Stimulated activated CD8-positive, alpha-beta memory T cell treated with anti-CD3 and anti-CD28 coated beads, Interleukin-4, amount 100 ng/mL, for 1 hour (primary cell): ENCODE measurements at places on chromosomes 7 and 10.

- no peak for DNase-seq
These were observed 110.9 kb upstream of the HDAC9 start for GRCh38 chr7:18384491-18385143.

- DNase-seq = no peak
These were observed 4.1 kb downstream of the KCNIP2 start for GRCh38 chr10:101839416-101840063.

DNA sequence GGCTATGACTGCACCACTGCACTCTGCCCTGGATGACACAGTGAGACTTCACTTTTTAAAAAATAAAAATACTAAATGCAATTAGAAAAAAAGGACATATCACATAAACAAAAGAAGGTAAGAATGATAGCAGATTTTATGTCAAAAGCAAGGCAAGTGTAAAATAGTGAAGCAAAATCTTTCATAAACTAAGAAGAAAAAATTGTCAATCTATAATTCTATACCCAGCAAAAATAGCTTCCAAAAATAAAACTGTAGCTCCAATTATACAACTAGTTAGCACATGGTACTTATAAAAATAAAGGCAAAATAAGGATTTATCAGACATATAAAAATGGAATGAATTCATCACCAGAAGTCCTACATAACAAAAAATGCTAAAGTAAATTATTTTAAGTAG, 85.4 kb upstream of the SVIL start:
- DNase-seq = no peak

- no peak for DNase-seq
These were observed 21.1 kb downstream of the DPYSL4 start for GRCh38 chr10:132207536-132208461.

GRCh38 chr10:12503311-12503710, 154.0 kb downstream of the CAMK1D start:
- no peak for DNase-seq

DNA sequence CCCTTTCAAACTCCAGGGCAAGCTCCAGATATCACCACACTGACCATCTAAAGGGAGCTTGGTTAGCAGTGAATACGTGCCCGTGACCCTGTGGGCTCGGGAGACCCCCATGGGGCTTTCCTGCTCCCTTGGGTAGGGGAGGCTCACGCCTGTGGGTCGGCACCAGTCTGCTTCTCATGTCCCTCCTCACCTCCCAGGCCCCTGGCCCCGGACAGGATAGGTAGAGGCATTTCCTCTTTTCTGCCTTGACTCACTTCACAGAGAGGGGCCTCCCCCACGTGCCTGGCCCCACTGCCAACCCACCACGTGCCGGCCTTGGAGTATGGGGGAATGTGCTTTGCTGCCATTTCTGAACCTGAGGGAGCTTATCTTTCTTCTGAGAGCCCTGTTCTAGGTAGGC, 131.3 kb upstream of the FAM20C start:
- DNase-seq = no peak

GRCh38 chr10:96338279-96338925, 20.4 kb downstream of the OPALIN start:
- no peak for DNase-seq

- no peak for DNase-seq
These were observed 180.4 kb upstream of the PHYHIPL start for GRCh38 chr10:58996063-58996462.

GRCh38 chr10:97685395-97685958, 1.6 kb downstream of the AVPI1 start:
- DNase-seq = no peak

DNA sequence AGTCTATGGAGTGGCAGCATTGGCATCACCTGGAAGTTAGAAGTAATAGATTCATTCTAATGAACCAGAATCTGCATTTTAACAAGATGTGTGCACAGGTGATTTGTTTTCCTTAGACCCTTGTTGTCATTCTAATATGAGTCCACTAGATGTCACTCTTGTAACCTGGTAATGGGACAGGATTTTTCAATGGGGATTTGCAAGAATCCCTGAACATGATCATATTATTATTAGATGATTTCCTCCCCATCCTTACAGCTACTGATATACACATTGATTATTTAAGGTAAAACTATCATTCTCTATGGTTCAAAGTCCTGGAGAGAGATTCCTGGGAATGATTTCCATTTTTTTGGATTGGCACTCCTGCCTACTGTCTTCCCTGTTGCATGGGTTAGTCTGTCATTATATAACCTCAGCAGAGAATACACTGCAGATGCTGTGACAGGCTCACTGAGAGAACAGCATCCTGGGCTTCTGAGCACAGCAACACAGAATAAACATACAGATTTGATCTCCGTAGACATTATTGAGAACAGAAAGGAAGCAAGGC, 194.9 kb downstream of the SUGCT start:
- no peak for DNase-seq

- no peak for DNase-seq
These were observed 61.6 kb downstream of the MTURN start for GRCh38 chr7:30196408-30196807.

DNA sequence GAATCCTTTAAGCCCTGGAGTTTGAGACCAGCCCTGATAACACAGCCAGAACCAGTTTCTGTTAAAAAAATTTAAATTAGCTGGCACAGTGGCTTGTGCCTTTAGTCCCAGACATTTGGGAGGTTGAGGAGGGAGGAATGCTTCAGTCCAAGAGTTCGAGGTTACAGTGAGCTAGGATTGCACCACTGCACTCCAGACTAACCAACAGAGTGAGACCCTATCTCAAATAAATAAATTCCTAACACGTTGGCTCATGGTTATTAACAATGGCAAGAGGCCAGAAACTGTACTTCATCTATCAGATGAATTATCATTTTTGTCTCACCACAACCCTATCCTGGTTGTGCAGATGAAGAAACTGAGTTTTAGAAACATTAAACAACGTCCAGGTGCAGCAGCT, 2.1 kb upstream of the PPIA start:
- no peak for DNase-seq

DNA sequence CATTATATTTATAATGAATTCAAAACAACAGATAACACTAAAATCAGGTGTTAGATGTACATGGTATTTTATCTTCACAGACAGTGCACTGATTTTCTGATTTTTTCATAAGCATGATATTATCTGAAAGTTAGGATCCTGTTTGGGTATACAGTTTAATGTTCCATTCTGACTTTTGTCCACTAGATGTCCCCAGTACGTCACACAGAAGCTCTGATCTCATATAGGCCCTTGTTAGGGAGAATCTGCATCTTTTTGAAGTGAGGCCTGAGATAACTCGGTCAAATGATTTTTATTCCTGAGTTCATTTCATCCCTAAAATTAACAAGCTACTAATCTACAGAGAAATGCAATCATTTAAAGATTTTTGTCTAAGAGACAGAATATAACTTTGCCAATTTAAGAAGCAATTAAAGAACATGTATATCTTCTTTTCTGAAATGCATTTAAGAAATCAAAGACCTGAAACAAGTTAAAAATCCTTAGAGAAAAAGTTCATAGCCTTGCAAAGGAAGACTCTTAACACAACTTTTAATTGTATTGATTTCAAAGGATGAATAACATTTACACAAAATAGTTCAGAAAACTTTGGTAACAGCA, 72.0 kb upstream of the TES start:
- DNase-seq = no peak

- no peak for DNase-seq
These were observed 440 bp upstream of the TCAF1 start for GRCh38 chr7:143902332-143902899.

DNA sequence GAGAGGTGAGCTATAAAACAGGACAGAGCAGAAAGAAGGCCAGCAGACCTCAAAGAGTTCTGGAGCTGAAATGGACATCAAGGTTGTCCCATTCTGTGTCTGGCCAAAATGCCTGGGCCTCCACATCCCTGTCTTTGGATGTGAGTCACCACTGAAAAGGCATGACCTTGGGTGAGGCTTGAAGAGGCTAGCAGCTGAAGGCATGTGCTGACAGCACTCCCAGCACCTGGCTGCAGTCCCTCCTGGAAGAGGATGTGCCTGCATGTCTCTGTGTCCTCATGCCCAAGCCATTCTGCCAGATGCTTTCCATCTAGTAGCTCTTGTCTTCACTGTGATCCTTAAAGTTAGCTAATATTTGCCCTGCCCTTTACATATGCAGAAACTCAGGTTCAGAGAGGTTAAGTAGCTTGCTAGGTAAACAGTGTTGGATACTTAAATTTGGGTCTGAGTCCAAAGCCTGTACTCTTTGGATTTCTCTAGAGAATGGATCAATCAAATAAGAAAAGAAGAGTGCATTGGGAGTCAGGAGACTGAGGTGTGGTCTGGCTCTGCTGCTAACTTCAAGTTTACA, 35.8 kb downstream of the HECW1 start:
- DNase-seq = no peak

DNA sequence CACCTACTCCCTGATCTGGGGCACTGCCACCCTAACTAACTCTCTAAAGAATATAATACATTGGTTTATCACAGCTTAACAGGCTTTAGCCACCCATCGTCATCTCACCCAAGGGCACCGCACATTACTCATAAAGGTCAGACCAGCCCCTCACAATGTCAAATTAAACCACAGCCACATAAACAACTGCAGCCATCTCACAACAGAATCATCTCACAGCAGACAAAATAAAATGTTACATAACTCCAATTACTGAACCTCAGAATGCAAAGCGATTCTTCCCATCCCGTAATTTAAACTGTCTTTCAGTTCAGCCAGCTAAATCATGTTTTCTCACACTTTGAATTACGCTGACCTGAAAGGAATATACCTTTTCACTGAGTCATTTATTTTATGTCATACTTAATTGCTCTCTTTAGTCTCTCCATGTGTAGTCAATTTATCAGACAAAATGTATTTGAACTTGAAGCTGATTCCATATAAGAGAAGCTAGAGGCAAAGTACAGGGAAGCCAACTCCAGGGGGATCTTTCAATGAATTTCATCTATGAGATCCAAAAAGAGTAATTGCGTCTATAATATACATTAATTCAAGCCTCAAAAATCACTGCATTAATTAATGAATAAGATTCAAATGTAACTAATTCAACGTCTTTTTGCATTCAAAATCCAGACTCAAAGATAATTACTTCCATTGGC, 96.9 kb upstream of the NEBL start:
- DNase-seq = no peak

DNA sequence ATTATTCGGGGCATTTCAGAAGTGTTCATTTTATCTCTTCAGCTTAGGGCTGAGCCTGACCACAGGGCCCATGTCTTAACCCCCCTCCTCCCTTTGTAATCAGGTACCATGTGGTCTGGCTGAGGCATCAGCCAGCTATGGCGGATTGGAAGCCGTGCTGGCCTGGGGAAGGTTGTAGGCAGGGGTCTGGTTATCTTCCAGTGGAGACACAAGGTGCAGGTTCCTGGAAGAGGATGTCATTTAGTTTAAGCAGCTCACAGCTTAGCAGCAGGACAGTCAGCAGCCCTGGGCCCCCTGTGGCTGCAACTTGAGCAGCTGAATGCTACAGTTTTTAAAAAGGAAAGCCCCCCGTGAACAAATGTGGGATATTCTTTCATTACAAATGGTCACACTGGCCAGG, 22.1 kb downstream of the BAG3 start:
- DNase-seq = no peak

DNA sequence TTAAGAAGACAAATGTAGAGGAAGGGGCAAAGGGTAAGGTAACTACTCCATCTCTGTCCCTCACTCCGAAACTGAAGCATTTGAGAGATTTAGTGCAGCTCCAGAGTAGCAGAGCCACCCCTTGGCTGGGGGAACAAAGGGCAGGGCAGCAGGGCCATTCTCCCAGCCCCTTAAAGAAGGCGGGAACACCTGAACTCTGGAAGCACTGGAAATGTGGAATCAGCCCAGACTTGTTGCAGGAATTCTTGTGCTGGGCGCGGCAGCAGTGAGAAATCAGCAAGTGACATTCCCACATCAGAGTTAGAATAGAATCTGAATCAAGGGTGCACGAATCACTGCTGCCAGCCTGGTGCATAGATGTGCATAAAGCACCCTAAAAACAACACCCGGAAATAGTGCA, 34.4 kb upstream of the GRM8 start:
- DNase-seq = no peak

DNA sequence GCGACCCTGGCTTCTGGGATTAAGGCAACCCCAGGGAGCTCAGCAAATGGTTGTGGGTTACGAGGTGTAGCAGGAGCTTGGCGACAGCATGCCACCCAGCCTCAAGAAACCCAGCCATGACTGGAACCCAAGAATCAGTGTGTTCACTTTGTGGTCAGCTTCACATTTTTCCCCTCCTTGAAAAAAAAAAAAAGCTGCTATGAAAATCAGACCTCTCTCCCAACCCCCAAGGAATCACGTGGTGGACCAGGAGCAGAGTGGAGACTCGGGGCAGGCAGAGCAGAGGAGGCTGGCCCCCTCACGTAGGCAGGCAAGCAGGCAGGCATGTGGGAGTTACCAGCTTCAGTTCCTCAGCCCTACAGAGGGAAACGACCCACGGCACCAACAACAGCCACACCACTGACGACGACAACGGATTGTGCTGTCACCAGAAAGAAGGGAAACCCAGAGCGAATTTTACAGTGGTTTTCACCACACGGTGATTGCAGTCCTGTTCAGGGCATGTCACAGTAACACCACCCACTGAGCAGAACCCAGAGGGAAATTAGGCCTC, 203.4 kb downstream of the SLC25A13 start:
- no peak for DNase-seq

DNA sequence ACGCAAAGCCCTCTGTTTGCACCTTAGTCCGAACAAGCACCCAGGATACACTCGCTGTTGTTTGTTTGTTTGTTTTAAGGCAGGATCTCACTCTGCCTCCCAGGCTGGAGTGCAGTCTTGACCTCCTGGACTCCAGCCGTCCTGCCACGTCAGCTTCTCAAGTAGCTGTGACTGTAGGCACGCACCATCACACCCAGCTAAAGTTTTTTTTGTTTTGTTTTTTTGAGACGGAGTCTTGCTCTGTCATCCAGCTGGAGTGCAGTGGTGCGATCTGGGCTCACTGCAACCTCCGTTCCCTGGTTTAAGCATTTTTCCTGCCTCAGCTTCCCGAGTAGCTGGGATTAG, 76.8 kb downstream of the CTBP2 start:
- no peak for DNase-seq

DNA sequence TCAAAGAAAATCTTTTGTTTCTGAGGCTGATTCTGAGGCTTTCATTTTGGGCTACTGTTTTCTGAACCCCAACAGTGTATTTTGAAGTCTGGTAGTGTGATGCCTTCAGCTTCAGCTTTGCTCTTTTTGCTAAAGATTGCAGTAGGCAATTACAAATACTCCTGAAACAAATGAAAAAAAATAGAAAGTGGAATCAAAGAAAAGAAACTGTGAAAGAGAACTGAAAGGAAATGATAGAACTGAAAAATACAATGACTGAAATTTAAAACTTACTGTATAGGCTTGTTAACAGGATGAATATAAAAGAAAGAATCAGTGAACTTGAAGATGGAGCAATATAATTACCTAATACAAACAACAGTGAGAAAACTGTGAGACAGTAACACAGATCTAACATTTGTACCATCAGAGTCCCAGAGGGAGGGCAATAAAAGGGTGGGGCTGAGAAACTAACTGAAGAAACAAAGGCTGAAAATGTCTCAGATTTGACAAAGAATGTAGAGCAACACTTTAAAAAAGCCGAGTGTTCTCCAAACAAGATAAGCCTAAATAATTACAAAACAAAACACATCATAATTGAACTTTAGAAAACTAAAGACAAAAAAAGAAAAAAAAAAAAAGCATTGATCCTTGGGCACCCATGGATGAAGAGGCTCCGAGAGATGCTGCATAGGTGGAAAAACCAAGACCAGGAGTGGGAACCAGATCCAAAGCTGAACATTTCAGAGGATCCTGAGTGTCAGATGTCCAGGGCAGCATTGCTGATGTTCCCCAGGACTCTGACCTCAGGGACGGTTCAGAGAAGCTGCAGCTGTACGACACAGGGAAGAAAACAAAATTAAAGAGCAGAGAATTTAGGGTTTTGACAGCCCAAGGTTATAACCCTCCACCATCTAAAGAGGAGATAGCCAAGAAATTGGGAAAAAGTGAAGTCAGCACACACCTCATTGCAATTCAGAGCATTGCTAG, 223.2 kb upstream of the IGFBP3 start:
- DNase-seq = no peak
